ENCODE measurements at places on chromosomes 3 and 15.

DNA sequence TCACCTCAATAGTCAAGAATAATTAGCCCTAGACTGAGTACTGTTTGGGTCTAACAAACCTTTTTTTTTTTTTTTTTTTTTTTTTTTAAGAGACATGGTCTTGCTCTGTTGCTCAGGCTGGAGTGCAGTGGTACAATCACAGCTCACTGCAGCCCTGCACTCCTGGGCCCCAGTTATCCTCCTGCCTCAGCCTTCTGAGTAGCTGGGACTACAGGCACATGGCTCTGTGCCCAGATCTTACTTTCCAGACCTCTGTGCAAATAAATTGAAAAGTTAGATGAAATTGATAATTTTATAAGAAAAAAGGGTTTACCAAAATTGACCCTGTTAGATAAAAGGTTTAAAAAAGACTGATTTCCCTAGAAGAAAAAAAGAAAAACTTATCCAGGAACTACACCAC, 79.0 kb downstream of the NR2E3 start:
- ATAC-seq = no peak

DNA sequence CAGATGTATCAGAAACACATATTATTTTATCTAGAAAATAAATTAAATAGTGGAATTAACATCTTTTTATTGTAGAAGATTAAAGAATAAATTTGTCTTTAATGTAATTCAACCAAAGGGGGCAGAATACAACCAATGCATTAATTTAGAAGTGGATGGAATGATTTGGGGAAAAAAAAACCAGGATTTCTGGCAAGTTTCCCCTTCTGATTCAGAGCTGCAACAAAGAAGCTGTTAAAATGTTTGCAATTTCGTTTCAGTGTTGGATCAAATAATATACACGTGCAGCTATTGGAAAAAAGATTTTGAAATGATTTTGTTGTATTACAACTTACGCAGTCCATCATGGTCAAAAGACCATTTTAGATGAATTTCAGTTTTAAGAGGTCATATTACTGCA, 71.6 kb upstream of the ZNF280D start:
- no peak for ATAC-seq

- ATAC-seq = no peak
These were observed 22.2 kb downstream of the CFAP100 start for GRCh38 chr3:126416943-126417342.

GRCh38 chr3:174959556-174960065, 100.5 kb downstream of the NAALADL2 start:
- no peak for ATAC-seq

- no peak for ATAC-seq
These were observed 101.1 kb downstream of the DLG1 start for GRCh38 chr3:197197334-197197733.

DNA sequence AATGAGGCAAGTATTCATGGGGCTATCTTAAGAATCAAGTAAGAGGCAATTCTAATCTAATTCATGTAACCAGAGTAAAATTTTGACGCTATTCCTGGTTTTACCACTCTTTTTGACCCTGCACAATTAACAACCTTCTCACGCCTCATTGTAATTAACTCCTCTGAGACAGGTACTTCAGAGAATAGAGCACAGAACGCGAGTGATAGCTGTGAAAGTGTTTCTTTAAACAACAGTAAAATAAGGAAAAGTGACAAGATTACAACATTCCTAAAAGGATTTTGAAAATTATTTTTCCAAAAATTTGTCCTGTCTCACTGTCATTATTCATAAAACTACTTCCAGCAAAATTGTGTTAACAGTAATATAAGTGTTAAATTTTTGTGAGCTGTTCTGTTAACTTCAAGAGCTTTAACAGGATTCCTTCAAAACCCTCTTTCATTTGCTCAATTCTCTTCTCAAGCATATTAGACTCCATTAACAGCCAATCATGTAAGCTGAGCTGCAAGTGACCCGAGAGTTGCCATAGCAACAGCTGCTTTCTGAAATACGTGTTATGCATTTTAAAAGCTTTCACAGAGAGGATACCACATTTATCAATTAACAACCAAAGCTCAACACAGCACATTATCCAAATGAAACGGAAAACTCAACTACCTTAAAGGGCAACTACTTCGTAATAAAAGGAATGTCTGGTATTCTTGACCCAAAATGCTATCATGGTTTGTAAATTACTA, 93.1 kb downstream of the STAG1 start:
- ATAC-seq = no peak

DNA sequence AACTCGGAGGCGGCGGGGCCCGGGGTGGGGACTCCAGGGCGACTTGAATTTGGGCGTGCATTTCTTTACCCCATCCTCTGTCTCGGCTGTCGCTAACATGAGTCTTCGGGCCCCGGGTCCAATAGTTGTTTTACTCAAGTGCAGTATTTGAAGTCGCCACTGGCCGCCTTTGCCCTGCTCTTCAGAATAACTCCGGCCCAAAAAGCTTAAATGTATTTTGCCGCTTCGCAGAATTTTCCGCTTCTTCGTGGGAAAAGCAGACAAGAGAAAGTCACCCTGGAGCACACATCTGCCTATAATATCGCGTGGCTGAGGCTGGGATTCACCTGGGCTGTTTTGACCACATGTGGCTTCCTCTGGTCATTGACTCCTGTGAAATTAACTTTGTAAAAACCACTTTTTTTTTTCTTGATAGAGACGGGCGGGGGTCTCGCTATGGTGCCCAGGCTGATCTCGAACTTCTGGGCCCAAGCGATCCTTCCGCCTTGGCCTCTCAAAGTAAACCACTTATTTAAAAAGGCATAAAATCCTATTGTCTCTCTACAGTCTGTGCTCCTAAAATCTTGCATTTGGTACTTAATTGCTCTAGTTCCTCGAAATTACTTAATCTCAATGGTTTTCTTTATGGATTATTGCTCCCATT, 676 bp downstream of the CNOT10 start:
- no peak for ATAC-seq

GRCh38 chr3:12303534-12303933, 14.7 kb downstream of the PPARG start:
- no peak for ATAC-seq

DNA sequence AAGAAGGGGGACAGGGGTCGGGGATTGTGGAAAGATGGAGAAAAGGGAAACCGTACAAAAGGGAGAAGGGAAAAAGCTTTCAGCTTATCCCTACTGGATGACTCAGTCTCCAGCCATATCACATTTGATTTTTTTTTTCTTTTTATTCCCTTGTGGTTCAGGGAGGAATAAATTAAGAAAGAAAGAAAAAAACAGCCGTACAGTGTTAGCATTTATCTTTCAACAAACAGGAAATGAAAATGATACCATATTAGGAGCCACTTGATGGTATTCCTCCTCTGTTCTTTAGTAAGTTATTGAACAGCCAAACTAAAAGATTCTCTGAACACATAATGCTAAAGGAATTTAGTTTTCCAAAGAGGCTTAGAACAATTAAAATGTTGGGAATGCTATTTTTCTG, 594.4 kb downstream of the FOXP1 start:
- ATAC-seq = peak; percentile 58

GRCh38 chr15:81728726-81729125, 317.1 kb downstream of the MEX3B start:
- ATAC-seq = no peak

DNA sequence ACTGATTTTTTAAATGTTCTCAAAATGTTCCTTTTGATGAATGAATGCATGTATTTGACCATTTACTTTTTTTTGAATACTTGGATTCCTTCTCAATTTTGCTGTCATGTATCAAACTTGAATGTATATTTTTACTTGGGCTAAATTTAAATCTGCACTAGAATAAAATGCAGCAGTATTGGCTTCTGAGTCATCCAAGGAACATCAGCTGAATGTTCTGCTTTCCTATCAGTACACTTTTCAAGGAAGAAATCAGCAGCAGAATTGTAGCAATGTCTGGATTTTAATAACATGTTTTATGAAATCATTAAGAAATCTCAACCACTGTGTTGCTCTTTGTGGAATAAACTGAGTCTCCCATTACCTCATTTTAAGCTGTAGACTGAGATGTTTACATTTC, 57.0 kb upstream of the COL6A6 start:
- ATAC-seq = no peak

Data from gastroesophageal sphincter (tissue), 4 donors.